ENCODE measurements at places on chromosomes 11 and 22. TPM values are rescaled to one million over a fixed set of nuclear protein-coding genes. Genes with fewer than 3 reads are reported as not detected.

- H3K4me1 ChIP-seq: no peaks in the 10 kb centered on the region
- H3K36me3 ChIP-seq: no peaks in the 10 kb centered on the region
- no peak overlapping the region for H3K4me3 ChIP-seq
- H3K27ac ChIP-seq: no peak overlapping the region
- H3K27me3 ChIP-seq: no peaks in the 10 kb centered on the region
- DNase-seq: no peak
These were observed 141.2 kb downstream of the MIAT start for GRCh38 chr22:26798462-26799065.

DNA sequence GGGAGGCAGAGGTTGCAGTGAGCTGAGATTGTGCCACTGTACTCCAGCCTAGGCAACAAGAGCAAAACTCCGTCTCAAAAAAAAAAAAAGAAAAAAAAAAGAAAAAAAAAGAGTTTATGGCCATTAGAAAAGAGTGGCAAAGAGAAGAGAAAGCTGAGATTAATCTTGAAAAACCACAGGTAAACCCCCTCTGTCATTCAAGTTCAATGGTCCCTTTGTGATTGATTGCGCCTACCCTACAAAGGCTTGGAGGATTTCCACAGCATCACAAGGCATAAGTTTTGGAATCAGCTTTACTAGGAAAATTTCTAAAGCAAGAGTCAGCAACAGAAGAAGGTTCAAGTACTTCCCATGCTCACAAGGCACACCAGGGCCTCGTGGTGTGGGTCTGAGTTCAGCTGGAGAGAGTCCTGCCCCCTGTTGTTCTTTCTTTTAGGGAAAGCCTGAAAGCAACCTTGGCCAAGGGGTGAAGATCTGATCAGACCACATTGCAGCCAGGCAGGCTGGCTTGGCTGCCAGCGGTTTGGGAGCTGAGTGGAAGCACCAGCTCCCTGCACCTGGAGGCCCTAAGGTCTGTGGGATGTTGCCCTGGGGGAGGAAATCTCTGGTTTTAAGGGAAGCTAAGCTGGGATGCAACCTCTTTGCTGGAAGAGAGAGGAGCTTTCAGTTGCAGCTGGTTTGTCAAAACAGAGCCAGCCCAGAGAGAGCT lies 41.8 kb downstream of the SLN start:
- H3K4me1 ChIP-seq: peaks cover 3% of the 10 kb centered on the region
- no peak for DNase-seq
- H3K27ac ChIP-seq: no peak overlapping the region
- H3K27me3 ChIP-seq: no peaks in the 10 kb centered on the region
- no peaks in the 10 kb centered on the region for H3K36me3 ChIP-seq

Gene KRTAP5-8
- total RNA-seq: not detected

- no peak overlapping the region for H3K27ac ChIP-seq
- no peaks in the 10 kb centered on the region for H3K4me1 ChIP-seq
- no peaks in the 10 kb centered on the region for H3K27me3 ChIP-seq
These were observed 4.8 kb upstream of the CHRNA10 start for GRCh38 chr11:3675971-3676370.

Gene NRIP3
- 1.6 TPM for total RNA-seq

DNA sequence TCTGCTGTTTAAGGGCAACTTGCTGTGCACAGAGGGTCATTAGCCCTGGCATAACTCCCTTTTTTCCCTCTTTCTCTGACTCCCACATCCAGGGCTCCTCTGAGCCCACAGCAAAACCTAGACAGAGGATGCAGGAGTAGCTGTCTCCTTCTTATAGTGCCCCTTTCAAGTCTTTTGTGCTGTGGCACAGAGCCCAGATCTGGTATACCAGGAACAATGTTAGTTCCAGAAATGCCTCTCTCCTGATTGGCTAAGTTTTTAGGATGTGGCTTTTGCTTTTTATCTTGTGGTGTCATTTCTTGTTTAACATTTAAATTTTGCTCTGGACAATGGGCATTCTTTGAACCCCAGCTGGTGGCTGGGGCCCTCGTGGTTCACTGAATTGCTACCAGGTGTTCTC lies 25.6 kb upstream of the RRM1 start:
- no peak for DNase-seq
- H3K27me3 ChIP-seq: no peaks in the 10 kb centered on the region
- peaks cover 8% of the 10 kb centered on the region for H3K4me1 ChIP-seq
- H3K27ac ChIP-seq: no peak overlapping the region

- DNase-seq: no peak
- H3K27ac ChIP-seq: no peak overlapping the region
- H3K4me1 ChIP-seq: no peaks in the 10 kb centered on the region
These were observed 71.8 kb downstream of the ADAMTS15 start for GRCh38 chr11:130520271-130520671.

DNA sequence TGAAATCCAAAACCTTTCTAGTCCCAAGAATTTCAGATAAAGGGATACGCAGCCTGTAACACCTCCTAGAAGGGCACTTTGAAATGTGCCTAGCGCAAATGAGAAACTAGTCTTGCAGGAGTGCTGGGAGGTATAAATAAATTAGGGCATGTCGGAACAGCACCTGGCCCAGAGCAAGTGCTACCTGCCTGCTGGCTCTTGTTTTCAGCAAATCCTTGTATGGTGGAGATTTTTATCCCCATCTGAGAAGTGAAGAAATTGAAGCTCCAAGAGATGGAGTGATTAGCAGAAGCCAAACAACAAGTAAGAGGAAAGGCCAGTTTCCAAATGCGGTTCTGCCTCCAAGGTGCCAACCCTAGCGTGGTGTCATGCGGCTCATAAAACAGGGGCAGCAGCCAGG lies 36.7 kb upstream of the TFIP11 start:
- no peaks in the 10 kb centered on the region for H3K36me3 ChIP-seq
- DNase-seq: no peak
- H3K27ac ChIP-seq: no peak overlapping the region
- H3K4me1 ChIP-seq: peaks cover 3% of the 10 kb centered on the region
- H3K27me3 ChIP-seq: no peaks in the 10 kb centered on the region

Gene GGTLC3
- not detected for total RNA-seq

- no peak for DNase-seq
- H3K27ac ChIP-seq: no peak overlapping the region
- H3K4me3 ChIP-seq: no peak overlapping the region
- no peaks in the 10 kb centered on the region for H3K27me3 ChIP-seq
These were observed 137.1 kb downstream of the CTTN start for GRCh38 chr11:70535191-70535971.

GRCh38 chr11:69553416-69554357 lies 72.2 kb downstream of the LINC01488 start:
- H3K4me1 ChIP-seq: no peaks in the 10 kb centered on the region
- H3K27ac ChIP-seq: no peak overlapping the region
- no peaks in the 10 kb centered on the region for H3K36me3 ChIP-seq
- H3K27me3 ChIP-seq: no peaks in the 10 kb centered on the region
- no peak overlapping the region for H3K4me3 ChIP-seq
- no peak for DNase-seq

Gene DBX1
- total RNA-seq: not detected

Gene BBS1
- 40.5 TPM for total RNA-seq

- no peaks in the 10 kb centered on the region for H3K36me3 ChIP-seq
- peak; percentile 67 for DNase-seq
- H3K4me1 ChIP-seq: no peaks in the 10 kb centered on the region
- H3K27ac ChIP-seq: no peak overlapping the region
These were observed 15.5 kb upstream of the NNMT start for GRCh38 chr11:114280696-114281095.

Gene DDIAS
- total RNA-seq: 41.5 TPM

DNA sequence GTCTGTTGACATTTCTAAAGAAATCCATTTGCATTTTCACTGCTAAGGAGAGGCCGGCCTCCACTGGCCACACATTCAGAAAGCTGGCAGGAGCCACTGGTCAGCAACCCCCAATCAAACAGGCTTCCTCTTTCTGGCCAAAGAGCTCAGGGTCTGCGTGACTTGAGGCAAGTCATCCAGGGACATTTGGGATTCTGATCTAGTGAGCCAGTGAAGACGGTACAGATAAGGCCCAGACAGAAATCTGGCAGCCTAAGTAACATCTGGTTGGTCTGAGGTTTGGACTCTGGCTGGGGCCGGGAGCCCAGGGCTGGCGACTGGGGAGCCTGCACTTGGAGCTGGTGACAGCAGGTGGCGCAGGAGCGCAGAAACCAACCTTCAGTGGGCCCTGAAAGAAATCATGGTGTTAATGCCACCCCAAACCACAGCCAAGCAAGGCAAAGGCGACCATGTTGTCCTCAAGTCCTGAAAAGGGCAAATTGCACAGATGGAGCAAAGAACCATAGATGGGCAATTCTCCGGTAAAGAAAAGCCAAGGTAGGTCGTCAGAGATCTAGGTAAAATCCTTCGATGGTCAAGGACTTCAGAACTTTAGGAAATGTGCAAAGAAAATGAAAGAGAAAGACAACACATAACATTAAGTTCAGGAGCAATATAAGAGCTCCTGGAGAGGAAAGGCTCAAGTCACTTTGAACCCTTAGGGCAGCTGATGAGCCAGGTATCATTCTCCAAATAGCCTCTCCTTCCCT lies 99.4 kb upstream of the BLID start:
- peaks cover 10% of the 10 kb centered on the region for H3K4me1 ChIP-seq
- H3K4me3 ChIP-seq: no peak overlapping the region
- no peaks in the 10 kb centered on the region for H3K36me3 ChIP-seq
- H3K27me3 ChIP-seq: no peaks in the 10 kb centered on the region
- no peak overlapping the region for H3K27ac ChIP-seq
- DNase-seq: peak; percentile 84

DNA sequence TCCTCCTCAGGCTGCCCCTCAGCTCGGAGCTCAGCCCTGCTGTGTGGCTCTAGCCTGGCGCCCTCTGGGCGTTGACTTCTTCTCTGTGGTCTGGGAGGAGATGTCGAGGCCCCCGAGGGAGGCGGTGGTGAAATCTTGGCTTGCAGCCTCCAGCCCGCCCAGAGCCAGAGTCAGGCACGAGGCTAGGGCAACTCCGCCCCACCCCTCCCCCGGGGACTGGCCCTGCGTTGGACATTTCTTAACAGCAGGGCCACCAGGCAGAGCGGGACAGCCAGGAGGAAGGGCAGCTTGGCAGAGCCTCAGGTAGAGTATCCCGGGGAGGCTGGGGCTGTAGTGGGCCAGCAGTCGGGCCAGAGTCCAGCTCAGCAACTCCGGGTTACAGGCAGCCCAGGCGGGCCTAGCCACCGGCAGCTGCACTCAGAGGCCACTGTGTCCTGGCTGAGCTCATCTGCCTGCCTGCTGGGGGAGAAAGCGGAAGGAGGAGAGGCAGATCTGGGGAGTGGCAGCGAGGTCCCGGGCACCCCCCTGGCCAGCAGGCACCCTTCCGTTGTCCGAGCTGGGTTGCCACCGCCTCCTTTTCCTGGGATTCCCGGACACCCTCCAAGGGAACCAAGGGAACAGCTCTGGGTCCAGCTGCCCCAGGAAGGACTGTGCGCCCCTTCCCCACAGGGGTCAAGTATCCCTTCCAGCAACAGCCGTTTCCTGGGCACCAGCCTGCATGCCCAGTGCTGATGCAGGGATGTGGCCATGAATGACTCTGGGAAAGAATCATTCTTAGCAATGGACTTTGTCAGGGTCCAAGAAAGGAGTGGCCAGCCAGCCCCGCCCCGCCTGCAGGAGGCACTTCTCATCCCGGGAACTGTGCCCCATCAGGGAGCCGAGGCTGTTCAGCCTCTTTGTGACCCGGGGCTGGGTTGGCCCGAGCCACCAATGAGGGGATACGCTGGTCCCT lies at the start of gene ALDH3B1:
ALDH3B1 (plus strand) TSS at position 238 of the 952 bp plus-strand sequence. CDS start 4,971 bp downstream, outside the sequence.
- no peaks in the 10 kb centered on the region for H3K36me3 ChIP-seq
- no peaks in the 10 kb centered on the region for H3K27me3 ChIP-seq
- H3K27ac ChIP-seq: no peak within 1 kb of the TSS
- no peak within 1 kb of the TSS for H3K4me3 ChIP-seq
- no peaks in the 10 kb centered on the region for H3K4me1 ChIP-seq
- DNase-seq: no peak

Gene ZNRF3
- total RNA-seq: 13.0 TPM

DNA sequence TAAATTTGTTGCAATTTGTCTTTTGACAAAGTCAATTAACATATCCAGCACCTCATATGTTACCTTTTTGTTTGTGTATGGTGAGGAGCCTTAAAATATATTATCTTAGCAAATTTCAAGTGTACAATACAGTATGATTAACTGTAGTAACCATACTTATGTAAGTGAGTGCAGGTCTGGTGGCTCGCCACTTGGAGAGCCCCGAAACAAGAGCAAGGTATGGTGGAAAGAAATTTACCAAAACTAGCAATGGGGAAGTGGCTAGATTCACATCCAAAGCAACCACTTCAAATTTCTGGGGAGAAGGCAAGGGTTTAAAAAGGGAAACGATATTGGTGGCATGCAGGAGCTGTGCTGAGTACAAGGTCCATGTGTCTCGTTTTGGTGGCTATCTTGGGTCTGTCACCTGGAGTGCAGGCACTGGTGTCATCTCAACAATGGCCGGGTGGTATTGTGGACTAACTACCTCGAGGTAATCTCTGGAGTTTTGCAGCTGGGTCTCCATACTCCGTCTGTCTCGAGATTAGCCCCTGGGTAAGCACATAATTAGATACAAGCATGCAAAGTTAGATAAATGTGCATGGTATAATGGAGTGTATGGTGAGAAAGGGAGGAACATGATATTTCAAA lies 8.2 kb upstream of the FNBP4 start:
- no peaks in the 10 kb centered on the region for H3K27me3 ChIP-seq
- H3K4me1 ChIP-seq: no peaks in the 10 kb centered on the region
- no peak overlapping the region for H3K4me3 ChIP-seq
- H3K36me3 ChIP-seq: peaks cover 56% of the 10 kb centered on the region
- no peak overlapping the region for H3K27ac ChIP-seq
- no peak for DNase-seq

DNA sequence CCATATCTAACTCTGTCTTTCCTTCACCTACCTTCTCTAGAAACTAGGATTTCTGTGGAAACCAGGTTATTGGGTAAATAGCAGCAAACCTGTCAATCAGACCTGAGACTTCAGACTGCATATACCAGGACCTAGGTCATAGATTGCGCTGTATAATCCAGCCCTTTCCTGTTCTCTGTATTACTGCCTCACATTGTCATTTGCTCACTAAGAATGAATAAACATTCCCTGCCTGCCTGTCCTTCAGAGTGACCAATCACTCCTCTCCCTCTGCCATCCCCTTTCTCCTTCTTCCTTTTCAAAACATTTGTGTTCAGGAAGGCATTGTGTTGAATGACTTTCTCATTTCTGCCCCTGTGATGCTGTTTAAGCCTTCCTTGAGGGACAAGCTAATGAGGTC lies 14.1 kb upstream of the FZD4 start:
- no peaks in the 10 kb centered on the region for H3K4me1 ChIP-seq
- H3K27ac ChIP-seq: no peak overlapping the region
- peaks cover 4% of the 10 kb centered on the region for H3K36me3 ChIP-seq
- no peaks in the 10 kb centered on the region for H3K27me3 ChIP-seq

Gene CLDN5
- total RNA-seq: 0.21 TPM

DNA sequence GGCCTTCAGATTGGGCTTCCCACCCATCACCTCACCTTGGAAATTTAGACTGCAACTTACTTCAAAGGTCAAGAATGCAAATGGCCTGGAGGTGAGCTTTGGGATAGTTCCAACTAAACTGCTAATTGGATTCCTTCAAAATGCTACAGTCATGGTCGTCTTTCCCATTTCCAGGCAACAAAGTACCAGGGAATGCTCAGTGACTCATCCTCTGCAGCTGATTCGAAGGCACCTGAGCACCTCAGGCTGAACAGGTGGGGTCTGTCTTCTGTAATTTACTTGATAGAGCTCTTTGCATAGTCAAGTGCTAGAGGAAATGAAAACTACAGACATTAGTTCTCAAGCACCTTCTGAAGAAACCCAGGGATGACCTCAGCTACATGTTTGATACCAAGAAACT lies 20.5 kb upstream of the FSHB start:
- no peaks in the 10 kb centered on the region for H3K36me3 ChIP-seq
- H3K27me3 ChIP-seq: peaks cover 11% of the 10 kb centered on the region
- H3K4me1 ChIP-seq: no peaks in the 10 kb centered on the region
- no peak for DNase-seq
- no peak overlapping the region for H3K27ac ChIP-seq

- no peaks in the 10 kb centered on the region for H3K27me3 ChIP-seq
- H3K4me1 ChIP-seq: peaks cover 6% of the 10 kb centered on the region
- no peak for DNase-seq
- H3K4me3 ChIP-seq: peak overlapping the region; percentile 80
- H3K36me3 ChIP-seq: no peaks in the 10 kb centered on the region
These were observed 615 bp downstream of the FADS3 start for GRCh38 chr11:61890529-61891330.
